ENCODE measurements at places on chromosomes 4 and X.

DNA sequence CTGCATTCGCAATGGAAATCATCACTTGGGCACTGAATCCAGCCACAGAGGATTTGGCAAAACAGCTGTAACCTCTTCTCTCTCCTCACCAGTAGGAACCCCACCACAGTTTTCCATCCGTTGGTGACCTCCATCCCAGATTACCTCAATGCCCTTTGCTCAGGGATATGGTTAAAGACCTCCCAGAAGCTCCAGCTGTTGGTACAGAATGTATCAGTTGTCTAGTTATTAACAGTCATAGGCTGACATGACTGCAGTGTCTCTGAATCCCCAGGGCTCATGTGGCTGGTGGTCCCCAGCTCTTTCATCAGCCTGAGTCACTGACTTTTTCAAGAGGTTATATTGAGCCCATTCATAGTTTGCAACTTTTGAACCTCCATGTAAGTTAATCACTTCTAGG lies 189.8 kb upstream of the HHIP start:
- no peak for DNase-seq

GRCh38 chrX:130869239-130869638 lies 33.8 kb downstream of the ENOX2 start:
- no peak for DNase-seq

DNA sequence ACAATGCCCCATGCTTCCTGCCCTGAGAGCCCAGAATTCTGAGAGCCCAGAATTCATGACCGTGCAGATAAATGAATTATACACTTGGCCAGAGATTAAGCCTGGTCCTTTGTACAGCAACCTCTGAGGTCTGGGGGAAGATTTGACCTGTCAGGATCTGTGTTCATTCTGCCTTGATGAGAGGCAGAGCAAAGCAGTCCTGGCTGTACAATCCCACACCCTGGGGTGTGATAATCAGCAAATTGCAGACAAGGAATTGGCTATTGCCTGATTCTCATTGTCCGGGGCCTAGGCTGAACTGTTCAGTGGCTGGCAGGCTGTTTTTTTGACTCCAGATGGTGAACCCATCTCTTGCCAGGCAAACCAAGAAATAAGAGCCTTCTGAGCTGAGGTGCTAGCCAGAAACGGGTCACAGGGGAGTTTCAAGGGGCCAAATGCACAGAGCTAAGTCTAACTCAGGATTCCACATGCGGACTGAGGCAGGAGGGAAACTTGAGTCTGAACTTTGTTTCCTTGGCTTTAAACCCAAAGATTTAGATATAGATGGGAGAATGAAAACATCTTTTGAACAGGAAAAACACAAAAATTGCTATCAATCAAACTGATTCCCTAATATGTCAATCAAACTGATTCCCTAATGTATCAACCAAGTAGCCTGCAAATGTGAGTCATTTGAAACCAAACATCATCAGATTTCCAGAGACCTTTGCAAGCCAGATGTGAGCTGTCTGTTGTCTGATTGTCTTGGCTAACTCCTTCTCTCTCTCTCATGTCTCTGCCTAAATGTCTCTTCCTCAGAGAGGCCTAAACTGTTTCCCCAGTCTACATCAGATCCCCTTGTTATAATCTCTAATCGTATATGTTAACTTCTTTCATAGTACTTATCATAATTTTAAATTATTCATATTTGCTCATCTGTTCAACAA lies 159.3 kb downstream of the ATG4A start:
- DNase-seq = no peak

- no peak for DNase-seq
Observed at GRCh38 chr4:107999932-108000539, 10.3 kb downstream of the HADH start.

GRCh38 chr4:154125340-154125739 lies 336.5 kb upstream of the SFRP2 start:
- DNase-seq = no peak

- DNase-seq = no peak
Observed at GRCh38 chr4:70915874-70916559, 13.8 kb downstream of the MOB1B start.

DNA sequence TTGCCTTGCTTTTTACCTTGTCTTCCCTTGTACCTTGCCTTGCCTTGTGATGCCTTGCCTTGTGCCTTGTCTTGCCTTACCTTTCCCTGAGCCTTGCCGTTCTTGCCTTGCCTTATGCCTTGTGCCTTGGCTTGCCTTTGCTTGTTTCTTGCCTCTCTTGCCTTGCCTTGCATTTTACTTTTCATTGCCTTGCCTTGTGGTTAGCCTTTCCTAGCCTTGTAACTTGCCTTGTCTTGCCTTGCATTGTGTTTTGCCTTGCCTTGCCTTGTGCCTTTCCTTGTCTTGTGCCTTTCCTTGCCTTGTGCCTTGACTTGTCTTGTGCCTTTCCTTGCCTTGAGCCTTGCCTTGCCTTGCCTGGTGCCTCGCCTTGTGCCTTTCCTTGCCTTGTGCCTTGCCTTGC lies 84.6 kb downstream of the TAB3 start:
- DNase-seq = no peak

- DNase-seq = no peak
Observed at GRCh38 chr4:40238008-40238699, 41.3 kb downstream of the RHOH start.

GRCh38 chr4:24511371-24512063 lies 72.8 kb downstream of the DHX15 start:
- no peak for DNase-seq

All from activated T-helper 1 cell treated with anti-CD3 and anti-CD28 coated beads, Interleukin-2, amount 50 U/mL, for 16 hours (primary cell).